CD8-positive, alpha-beta memory T cell (primary cell): ENCODE measurements at places on chromosomes 13 and 19. TPM values are rescaled to one million over a fixed set of nuclear protein-coding genes. Genes with fewer than 3 reads are reported as not detected.

The PSG11 gene
- total RNA-seq = not detected

The SHKBP1 gene
- total RNA-seq = 103 TPM

The PLEKHF1 gene
- 23.0 TPM for total RNA-seq

The TMEM145 gene
- total RNA-seq = not detected

The TLE5 gene
- total RNA-seq = 335 TPM

The KLF5 gene
- total RNA-seq = 1.5 TPM

The MISP3 gene
- 1.2 TPM for total RNA-seq

The ADGRE2 gene
- total RNA-seq = 0.55 TPM

The SIAH3 gene
- total RNA-seq = 0.20 TPM

The CDC34 gene
- total RNA-seq = 56.9 TPM

DNA sequence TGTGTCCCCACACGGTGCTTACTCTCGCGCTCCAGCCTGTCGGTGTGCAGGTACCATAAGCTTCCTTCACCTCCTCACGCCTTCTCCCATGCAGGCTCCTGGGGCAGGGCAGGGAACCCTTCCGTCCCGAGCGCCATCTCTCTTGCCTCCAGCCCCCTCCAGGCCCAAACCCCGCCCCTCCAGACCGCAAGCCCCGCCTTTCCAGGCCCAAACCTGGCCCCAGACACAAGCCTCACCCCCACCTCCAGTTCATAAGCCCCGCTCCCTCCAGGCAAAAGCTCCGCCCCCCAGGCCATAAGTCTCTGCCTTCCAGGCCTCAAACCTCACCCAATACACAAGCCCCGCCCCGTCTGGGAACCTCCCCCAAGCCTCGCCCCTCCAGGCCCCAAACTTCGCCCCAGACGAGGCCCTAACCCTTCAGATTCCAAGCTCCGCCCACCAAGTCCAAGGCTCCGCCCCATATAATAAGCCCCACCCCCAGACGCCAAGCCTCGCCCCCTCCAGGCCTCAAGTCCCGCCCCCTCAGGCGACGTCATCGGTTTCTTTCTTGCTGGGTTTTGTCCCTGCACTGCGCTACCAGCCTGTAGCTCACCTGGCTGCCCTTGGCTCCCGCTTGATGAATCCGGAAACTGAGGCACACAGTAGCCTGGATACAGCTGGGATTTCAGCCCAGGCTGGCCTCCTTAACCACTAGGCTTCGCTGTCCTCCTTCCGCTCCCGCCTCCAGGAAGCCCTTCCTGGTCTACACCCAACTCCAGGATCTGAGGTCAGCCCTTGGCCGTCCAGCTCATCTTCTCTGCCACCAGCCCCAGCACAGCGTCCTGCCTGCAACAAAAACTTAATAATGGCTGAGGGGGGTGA, 16.1 kb downstream of the MKNK2 start:
- peak; percentile 72 for DNase-seq

DNA sequence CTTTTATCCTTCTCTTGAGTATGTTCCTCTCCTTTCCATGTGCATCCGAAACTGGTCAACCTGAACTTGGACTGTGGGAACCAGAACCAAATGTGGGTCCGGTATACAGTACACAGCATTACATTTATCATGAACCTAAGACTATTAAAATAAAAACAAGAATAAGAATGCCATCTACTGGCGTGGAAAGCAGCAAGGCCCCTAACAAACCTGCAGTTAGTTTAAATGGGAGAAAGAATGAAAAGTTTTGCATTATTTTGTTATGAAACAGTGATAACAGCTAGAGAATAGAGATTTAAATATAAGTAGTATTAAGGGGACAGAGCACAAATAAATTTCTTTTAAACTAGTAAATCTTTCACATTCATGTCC, 159.5 kb downstream of the RBM26 start:
- no peak for DNase-seq

- no peak for DNase-seq
Observed at GRCh38 chr19:36572593-36573019, 486 bp downstream of the ZNF529 start.

GRCh38 chr19:10505583-10506229, 2.5 kb upstream of the KEAP1 start:
- DNase-seq = peak; percentile 86

DNA sequence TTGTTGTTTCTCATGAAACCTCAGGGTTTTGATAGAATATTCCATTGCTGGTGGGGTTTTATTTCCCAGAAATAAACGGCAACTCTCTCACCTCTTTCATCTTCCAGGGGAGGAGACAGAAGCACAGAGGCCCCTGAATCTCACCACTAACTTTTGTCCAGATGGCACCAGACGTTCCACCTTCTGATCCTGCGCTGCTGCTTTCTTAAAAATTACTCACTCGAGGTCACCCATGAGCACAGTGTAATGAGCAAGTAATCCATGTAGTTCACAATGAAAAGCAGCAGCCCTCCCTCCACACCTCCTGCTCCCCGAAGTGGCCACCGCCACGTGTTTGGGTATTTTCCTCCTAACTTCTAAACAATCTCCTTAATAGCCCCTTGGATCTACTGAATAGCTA, 51.3 kb downstream of the TEX29 start:
- no peak for DNase-seq

DNA sequence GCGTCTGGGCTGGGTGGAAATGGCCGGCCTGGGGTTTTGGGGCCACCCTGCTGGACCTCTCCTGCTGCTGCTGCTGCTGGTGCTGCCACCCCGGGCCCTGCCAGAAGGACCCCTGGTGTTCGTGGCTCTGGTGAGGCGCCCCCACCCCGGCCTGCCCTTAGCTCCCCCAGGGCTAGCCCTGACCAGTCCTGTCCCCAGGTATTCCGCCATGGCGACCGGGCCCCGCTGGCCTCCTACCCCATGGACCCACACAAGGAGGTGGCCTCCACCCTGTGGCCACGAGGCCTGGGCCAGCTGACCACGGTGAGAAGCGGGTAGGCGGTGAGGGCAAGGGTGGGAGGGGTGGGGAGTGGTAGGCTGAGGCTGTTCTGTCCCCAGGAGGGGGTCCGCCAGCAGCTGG, at the start of gene ACP4:
ACP4 (plus strand) TSS at position 20 of the 400 bp plus-strand sequence; CDS start at position 20, 0 bp downstream.
- no peak for DNase-seq

GRCh38 chr19:53989600-53990533, 1.6 kb upstream of the CACNG6 start:
- DNase-seq = no peak

DNA sequence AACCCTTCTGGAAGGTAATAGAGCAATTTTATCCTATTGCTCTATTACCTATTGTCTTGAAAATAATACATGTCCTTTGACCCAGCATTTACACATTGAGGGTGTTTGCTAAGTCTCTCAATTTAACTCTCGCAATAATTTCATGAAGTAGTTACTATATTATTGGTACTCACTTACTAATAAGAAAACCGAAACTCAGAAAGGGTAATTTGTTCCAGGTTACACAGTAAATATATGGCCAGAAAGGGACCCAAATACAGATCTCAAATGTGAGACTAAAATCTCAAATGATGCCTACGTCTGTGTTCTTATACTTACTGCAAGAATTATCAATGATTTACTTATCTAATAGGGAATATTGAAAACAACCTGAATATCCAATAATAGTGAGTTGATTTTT, 29.7 kb upstream of the FAM216B start:
- DNase-seq = no peak

GRCh38 chr19:55406826-55407549, 600 bp downstream of the UBE2S start:
- peak; percentile 30 for DNase-seq

- no peak for DNase-seq
Observed at GRCh38 chr13:65260946-65261891, 1968.9 kb downstream of the PCDH9 start.

DNA sequence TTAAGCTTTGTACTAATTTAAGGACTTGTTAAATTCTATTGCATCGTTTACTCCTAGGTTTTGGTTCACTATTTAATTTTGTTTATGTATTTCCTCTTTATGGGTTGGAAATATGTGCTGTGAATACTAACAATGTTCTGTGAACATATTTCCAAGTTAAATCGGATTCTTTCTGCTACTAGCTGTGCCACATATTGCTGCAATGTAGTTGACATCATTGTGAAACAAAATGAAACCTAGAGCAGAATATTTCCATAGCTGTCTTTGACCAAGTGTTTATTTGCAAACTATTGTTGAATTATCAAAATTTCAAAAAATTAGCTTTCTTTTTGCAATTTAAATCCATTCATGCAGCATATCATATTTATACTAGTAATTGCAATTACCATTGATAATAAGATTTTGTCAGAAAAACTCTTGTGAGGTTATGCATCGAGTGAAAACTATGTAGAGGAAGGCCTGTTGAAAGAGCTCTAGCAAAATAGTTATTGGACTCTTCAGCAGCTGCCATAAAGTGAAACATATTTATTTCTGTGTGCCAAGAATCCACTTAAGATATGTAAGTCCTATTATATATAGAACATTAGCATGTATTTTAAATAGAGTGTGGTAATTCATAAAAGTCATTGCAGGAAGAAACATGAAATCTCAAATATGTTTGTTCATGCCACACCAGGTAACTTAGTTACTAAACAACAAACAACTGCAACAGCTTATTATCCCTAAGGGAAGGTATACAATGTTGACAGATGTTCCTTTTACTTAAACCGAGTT, 575.1 kb downstream of the SLITRK6 start:
- DNase-seq = no peak

DNA sequence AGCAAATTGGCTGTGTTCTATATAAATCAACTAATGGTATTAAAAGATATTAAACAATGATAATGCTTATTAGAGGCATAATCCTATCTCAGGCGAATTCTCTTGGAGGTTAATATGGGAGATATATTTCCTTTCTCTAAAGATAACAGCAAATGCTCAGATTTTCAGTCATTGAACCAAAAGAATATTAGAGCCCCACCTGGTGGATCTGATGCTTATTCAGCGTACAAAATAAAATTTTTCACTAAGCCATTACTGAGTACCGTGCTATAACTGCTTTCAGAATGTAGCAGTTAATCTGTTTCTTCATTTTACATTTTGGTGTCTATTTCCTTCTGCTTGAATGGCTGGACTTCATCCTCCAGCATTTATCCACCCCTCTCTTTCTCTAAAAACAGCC, 143.3 kb upstream of the IPO5 start:
- no peak for DNase-seq

DNA sequence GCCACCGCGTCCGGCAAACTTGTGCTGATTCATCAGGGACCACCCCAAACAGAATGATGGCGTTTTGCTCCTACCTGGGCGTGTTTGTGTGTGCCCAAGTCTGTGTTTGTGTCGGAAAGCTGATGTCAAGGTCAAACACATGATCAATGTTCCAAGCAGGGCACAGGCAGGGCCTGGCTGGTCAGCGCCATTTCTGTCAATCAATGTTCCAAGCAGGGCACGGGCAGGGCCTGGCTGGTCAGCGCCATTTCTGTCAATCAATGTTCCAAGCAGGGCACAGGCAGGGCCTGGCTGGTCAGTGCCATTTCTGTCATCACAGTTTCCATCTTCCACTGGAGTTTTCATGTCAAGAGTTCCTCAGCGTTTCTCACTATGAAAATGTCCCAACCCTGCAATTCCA, 14.9 kb upstream of the GRTP1 start:
- DNase-seq = no peak
